A549 treated with DMSO at 1 μM for 4 hours (cell line): ENCODE measurements at places on chromosomes 3 and 15. TPM values are rescaled to one million over a fixed set of nuclear protein-coding genes. Genes with fewer than 3 reads are reported as not detected.

Gene PRRT3
- total RNA-seq: 1.0 to 1.5 TPM (median 1.4 TPM) in 5 replicates

Gene TBCCD1
- total RNA-seq: 6.6 to 7.8 TPM (median 7.3 TPM) in 5 replicates

Gene CNTN4
- not detected in 5 replicates for total RNA-seq

Gene UACA
- total RNA-seq: 50.0 to 68.4 TPM (median 60.1 TPM) in 5 replicates

Gene FRMD4B
- 1.1 to 2.3 TPM (median 1.9 TPM) in 5 replicates for total RNA-seq

Gene IFT122
- 11.8 to 14.5 TPM (median 13.5 TPM) in 5 replicates for total RNA-seq
